Smooth muscle cell of the brain vasculature (primary cell): ENCODE measurements at places on chromosomes 2 and 18.

GRCh38 chr18:50092245-50092805 is 102.6 kb downstream of the MYO5B start:
- DNase-seq: no peak

DNA sequence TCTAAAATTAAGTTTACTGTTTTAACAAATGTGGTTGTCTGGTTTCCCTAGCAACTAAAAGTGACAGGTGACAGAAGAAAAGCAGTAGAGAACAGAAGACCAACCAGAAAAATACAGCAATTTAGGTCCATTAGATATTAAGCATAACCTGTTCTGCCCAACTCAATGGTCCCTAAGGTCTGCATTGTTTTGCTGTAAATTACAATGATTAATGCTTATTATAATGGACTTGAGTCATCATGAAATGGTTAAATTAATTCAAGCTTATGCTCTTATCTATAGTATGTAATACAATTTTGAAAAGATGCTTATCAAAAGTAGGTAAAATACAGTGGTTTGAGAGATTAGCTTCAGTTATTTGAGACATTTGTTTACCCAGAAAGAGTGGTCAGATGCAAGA is 378.0 kb downstream of the GRB14 start:
- no peak for DNase-seq

DNA sequence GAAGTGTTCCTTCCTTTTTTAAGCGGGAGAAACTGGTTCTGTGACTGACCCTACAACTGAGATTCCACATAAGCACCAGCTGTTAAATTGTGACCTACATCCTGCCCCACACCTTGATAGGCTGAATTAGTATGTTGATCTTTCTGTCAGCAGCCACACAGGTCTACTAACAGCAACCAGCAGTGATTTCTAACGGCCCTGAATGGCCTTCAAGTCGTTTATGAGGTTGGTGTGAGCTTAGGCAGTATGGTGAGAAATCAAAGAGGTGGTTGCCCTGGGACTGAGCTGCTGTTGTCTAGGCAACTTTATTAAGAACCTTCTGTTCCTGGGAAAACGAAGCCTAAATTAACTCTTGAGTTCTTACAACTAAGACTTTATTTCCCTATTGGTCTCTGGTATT is 197.2 kb upstream of the FSHR start:
- DNase-seq: no peak

GRCh38 chr2:20538308-20539132 is 91.6 kb downstream of the RHOB start:
- no peak for DNase-seq

DNA sequence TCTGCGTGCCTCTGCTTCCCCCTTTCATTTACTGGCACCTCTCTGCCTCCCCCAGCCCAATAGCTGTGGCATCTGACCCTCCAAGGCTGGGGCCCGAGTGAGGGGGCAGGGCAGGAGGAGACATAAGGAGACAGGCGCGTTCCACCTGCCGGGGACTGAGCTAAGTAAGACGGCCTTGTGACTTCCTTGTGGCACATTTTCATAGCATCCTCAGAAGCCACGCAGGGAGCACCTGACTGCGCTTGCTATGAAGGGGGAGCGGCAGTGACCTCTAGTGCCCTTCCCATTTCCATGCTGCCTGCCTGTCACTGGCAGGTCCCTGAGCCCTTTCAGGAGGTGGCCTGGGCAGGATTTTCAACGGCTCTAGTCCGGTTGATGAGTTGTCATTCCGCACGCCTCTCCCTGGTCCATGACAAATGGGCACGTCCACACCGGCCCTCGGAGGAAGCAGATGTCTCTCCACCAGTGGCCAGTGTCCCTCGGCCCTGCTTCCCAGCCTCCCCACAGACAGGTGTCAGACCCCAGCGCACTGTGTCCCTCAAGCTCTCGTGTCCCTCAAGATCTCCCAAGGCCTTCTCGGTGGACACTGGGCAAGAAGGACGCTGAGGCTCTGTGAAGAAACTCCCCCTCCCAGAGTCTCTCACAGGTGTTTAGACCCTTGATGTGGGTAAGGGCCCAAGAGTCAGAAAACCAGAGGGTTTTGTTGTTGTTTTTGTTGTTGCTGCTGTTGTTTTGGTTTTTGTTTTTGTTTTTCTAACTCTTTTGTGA is 42.7 kb downstream of the CYP26B1 start:
- DNase-seq: no peak

DNA sequence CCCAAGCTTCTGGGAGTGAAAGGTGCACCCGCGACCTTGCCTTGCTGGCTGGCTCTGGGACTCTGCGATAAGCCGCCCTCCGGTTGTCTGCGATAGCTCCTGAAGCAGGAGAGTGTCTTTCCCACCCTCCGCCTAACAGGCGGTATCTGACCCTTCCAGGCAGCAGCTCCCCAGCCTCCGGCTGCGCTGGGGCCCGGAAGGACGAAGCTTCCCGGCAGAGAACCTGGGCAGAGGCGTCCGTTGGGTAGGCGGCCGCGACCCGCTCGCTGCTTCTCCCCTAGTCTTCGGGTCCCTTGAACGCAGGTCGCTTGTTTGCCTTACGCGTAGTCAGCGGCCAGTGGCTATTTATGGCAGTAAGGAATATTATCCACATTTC is 446 bp upstream of the RHBDD1 start:
- no peak for DNase-seq

DNA sequence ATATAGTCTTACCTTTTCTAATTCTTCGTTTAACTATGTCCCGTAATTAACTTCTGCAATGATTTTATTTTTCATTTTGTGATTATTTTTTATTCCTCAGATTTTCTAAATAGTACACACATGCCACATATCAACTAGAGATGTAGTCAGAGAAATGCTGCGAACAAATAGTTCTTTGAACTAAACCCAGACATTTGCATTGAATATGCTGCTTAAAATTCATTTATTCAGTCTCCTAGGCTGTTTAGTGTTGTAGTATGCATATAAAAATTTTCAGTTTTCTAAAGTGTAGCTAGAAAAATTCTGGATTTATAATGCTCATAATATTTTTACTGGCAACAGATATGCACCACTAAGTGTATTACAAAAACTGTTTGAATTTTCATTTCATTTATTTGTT is 68.9 kb upstream of the SLC38A11 start:
- no peak for DNase-seq

- peak; percentile 65 for DNase-seq
Observed at GRCh38 chr2:201158111-201158929, 24.6 kb upstream of the CASP10 start.

- DNase-seq: no peak
Observed at GRCh38 chr2:44713170-44713569, 228.3 kb upstream of the SIX3 start.

DNA sequence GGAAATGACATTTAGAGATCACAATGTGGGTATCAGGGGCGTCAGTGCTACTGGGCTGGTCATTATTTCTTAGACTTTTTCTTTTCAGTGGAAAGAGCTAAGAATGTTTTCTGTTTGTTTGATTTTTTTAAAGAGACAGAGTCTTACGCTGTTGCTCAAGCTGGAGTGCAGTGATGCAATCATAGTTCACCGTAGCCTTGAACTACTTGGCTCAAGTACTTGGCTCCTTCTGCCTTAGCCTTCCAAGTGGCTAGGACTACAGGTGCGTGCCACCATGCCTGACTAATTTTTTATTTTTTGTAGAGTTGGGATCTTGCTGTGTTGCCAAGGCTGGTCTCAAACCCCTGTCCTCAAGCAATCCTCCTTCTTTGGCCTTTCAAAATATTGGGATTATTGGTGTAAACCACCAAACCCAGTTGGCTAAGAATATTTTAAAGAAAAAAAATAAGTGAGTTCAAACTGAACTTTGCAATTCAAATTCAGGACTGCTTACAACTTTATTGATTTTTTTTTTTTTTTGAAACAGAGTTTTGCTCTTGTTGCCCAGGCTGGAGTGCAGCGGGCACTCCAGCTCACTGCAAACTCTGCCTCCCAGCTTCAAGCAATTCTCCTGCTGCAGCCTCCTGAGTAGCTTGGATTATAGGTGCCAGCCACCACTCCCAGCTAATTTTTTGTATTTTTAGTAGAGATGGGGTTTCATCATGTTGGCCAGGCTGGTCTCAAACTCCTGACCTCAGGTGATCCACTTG is 154.2 kb downstream of the MIB1 start:
- no peak for DNase-seq

DNA sequence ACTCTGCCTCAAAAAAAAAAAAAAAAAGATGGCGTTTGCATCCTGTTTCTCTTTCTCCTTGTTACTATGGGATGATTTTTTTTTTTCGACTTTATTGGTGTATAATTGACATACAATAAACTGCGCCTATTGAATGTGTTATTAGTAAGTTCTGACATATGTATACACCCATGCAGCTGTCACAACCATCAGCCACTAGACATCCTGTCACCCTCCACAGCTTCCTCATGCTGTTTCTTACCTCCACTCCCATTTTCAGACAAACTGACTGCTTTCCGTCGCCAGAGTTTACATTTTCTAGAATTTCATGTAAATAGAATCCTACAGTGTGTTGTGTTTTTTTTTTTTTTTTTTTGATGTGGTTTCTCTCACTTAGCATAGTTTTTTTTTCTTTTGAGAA is 27.9 kb downstream of the RRM2 start:
- no peak for DNase-seq

DNA sequence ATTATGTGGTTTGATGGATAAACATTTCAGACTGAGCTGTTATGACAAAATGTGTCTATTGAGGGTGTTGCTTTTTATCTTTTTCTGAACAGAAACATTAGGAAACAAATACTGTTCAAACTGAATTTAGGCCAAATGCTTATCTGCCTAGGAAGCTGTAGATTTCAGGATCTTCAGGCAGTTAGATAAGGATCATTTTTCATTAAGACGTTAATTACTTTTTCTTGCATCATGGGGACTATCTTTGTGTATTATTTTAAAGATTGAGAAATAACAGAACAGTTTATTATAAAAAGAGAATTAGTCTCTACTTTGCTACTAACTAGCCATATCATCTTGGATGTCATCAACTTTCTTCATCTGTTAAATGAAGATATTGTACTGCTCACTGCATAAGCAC is 107.5 kb downstream of the TTC27 start:
- DNase-seq: no peak
